ENCODE measurements at places on chromosomes 11 and 22. TPM values are rescaled to one million over a fixed set of nuclear protein-coding genes. Genes with fewer than 3 reads are reported as not detected.

The SF1 gene
- total RNA-seq = 125 TPM

The PHF21B gene
- total RNA-seq = not detected

The FAM180B gene
- total RNA-seq = not detected

The EI24 gene
- total RNA-seq = 99.6 TPM

The YPEL4 gene
- 0.89 TPM for total RNA-seq

The STK33 gene
- 4.3 TPM for total RNA-seq

The MPZL3 gene
- total RNA-seq = 0.89 TPM

Measured in smooth muscle cell of the umbilical artery (primary cell).